ENCODE measurements at places on chromosomes 13 and 19.

DNA sequence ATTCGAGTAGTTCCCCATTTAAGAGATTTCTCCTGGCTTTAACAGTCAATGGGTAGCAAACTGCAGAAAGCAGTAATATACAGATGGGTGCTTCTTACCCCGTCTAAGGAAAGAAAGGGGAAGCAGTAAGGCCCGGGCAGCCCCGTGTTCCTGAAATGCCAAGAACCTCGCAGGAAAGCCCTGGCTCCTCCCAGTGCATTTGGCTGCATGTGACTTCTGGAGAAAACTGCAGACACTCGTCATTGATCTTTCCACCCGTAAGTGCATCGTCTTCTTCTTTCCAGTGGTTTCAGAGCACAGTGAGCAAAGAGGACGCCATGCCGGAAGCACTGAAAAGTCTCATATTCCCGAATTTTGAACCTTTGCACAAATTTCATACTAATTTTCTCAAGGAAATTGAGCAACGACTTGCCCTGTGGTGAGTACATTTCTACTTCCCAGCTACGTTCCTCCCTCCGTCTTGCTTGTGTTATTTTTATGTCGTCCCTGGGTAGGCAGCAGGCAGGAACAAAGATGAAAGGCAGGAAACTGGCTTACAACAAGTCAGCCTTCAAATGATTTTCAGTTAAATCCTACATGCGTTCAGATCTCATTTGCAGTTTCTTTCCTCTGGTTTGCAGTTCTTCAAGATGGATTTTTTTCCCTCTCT is 165.2 kb downstream of the STK24 start:
- DNase-seq, result no peak

GRCh38 chr19:19562665-19563347 is 24.7 kb downstream of the CILP2 start:
- DNase-seq, result no peak

GRCh38 chr13:42494157-42494556 is 79.8 kb upstream of the TNFSF11 start:
- DNase-seq, result no peak

GRCh38 chr13:98207416-98207815 is 30.3 kb upstream of the RNF113B start:
- DNase-seq, result no peak

- no peak for DNase-seq
Measured at GRCh38 chr13:112892426-112893206, 76.4 kb upstream of the MCF2L start.

DNA sequence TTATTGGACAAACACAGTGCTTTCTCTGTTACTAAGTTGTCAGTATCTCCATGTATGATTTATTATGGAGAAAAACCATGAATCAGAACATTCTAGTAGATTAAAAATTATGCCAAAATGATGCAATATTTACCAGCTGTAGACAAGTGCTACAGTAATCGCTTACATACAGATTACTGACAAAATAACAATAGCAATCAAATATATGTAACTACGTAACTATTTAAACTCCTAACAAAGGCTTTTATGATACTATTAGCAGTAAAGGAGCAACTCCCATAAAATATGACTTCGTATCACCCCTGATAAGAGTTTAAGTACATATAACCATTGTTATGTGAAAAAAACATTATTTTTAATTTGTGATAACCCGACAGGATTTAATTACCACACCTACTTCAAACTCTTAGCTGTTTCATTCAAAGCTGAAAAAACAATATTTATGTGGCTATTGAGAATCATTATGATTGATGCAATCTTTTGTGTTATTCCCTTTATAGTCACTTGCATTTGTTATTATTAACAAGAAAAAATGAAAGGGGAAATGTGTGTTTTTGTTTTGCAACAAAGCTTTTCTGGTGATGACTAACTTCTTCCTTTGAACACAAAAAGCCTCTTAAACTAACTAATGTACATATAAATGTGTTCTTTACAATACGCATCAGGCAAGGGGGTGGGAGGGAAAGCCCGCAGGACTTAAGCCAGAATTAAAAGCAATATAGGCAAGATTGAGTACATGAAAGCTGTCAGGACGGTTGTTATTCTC is 147.4 kb downstream of the ABCC4 start:
- DNase-seq, result no peak

DNA sequence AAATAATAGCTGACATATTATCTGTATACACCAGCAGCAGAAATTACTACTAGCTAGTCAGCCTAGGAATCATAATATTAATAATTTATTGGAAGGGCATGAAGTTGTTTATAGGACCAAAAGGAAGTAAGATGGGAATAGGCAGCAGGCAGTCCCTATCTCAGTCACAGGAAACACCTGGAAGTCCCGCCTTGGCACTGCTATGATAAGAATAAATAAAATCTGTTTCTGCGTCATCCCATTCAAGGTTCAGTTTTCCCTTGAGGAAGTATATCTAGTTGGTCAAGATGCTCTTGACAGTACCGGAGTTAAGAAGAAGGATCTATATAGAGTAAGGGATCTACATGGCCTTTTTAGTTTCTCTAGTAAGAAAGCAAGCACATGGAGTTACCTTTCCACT is 830.8 kb downstream of the DIAPH3 start:
- no peak for DNase-seq

DNA sequence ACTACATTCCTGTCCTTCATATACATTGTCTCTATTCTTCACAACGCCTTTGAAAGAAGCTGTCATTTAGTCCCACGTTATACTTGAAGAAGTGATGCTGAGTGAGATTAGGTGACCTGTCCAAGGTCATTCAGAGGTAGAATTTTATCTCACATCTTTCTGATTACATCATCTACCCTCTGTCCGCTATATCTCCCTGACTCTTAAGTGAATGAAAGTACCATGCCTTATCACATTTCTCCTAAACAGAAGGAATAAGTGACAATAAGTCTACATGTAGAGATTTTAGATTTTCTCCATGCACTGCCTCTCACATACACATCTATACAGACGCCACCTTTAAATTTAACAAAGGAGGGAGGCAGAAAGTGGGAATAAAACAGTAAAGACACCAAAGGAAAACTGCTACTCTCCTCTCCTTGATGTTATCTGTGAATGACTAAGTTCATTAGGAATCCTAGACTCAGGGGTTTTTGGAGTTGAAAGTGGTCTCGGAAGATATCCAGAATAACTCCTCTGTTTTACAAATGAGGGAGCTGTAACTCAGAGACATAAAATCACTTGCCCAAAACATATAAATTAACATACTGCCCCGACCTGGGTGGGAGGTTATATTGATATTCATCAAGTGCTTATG is 4.9 kb upstream of the CLDN10 start:
- DNase-seq, result no peak

- DNase-seq, result no peak
Measured at GRCh38 chr19:10553943-10554381, 10.3 kb downstream of the ATG4D start.

DNA sequence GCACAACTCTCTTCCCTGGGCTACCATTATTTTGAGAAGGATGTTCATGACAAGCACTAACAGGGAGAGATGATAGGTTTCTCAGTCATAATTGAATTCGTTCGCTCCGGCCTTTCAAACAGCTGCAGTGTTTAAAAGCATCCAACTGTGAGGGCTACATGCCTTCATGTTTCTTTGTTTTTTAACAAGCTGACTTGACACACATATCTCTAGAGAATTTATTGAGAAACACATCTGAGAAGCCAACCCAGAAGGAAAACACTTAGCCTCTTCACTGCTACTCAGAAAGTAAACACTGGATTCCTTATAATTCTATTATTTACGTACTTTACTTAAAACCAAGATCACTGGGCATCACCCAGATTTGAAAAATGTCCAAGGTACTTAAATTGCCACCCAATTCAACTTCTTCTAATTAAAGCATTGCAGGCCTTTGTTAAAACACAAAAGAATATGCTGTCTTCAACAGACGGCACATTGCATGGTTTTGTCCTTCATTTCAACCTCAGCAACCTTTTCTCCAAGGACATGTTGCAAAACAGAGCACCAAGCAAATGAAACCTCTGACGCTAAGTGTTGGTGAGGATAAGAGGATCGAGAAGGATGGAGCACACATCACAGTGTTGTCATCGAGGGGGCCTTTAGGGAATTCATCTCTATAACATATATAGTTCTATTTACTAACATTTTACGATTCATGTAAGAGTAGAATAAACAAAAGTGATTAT is 75.8 kb downstream of the TBC1D4 start:
- no peak for DNase-seq

GRCh38 chr13:74450964-74451363 is 316.8 kb upstream of the KLF12 start:
- no peak for DNase-seq

- no peak for DNase-seq
Measured at GRCh38 chr13:40706439-40706838, 40.0 kb upstream of the FOXO1 start.

GRCh38 chr13:91594061-91594460 is 195.6 kb downstream of the GPC5 start:
- no peak for DNase-seq

DNA sequence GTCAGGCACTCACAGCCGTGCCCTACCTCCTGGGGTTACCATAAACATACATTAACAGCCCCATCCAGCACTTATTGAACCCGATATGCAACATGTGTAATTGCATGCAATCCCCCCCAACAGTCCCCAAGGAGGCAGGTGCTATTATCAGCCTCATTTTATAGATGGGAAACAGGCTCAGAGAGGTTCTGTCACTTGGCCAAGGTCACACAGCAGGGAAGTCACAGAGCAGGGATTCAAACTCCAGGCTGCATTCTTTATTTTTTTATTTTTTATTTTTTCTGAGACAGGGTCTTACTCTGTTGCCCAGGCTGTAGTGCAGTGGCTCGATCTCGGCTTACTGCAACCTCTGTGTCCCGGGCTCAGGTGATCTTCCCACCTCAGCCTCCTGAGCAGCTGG is 38.4 kb upstream of the TNFAIP8L1 start:
- no peak for DNase-seq

DNA sequence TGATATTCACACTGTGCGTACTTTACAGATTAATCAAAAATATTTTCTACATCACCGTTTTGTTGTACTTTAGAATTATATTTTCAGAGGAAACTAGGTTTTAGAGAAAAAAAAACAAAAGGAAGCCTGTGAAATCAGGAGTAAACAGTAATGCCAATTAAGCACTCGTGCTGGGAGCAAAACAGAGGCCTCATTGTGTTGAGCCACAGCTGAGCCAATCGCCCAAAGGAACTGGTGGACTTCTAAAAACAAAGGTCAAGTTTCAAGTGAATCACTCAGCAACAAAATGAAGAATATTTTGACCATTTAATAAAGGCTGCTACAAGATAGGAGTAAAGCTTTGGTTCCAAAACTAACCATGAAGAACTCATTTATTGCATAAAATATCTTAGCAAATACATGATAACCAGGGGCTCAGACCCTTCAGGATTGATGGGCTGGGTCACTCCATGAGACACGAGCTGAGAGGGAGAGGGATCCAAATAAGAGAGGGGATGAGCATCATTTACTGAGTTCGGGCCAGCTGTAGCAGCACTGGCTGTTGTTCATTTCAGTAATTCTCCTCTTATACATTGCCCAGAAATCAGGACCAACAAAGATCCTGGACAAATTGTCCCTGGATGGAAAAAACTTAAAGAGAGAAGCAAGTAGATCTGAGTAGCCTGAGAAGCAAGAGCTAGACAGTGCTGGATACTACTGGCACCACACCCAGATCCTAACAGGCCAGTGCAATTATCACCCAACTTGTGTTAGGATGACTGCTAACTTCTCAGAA is 8.3 kb upstream of the NALCN start:
- no peak for DNase-seq

GRCh38 chr13:80389073-80390038 is 48.4 kb upstream of the SPRY2 start:
- no peak for DNase-seq

DNA sequence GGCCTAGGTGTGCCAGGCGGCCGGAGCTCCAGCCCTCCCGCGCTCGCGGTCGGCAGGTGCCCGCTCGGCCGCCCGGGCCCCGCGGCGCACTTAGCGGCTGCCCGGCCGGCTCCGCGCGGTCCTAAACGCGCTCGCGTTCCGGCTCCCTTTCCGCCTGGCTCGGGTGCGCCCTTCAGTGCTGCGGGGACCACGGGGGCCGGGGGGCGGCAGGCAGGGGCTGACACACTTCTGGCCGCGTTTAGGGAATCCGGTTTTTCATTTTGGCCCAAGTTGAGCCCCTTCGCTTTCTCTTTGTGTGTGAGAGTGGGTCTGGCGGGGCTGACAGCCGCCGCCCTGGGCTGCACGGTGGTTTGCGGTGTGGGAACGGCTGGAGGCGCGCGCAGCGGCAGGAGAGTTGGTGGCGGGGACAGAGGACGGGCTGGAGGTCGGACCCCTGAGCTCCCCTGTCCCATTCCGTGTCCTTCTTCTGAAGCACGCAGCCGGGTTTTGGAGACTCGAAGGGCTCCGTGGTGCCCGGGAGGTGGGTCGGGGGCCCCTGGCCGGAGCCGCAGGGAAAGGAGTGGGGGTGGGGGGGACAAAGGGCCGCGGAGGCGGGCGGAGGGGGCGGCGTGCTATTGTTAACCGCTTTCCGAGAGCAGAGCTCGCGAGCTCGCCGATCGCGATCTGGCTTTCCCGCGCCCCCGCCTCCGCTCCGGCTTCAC is 3.1 kb downstream of the FGF9 start:
- DNase-seq, result no peak

DNA sequence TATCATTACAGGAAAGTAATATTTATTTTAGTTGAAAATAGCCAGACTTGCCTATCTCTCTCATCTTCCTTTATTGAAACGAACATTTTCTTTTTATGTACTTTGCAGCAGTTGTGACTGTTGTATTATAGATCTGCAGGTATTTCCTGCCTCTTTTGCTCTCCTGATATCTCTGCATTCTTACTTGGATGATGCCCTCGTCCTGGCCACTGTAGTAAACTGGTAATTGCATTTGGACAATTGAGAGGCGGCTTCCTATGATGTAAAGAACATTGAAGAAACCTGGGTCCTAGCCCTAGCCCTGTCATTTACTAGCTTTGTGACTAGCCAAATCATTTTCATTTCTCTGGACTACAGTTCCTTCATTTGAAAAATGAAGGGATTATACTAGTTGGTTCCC is 6.4 kb downstream of the ARHGAP35 start:
- DNase-seq, result no peak

- DNase-seq, result no peak
Measured at GRCh38 chr19:58568453-58569130, 4.5 kb downstream of the MZF1 start.

DNA sequence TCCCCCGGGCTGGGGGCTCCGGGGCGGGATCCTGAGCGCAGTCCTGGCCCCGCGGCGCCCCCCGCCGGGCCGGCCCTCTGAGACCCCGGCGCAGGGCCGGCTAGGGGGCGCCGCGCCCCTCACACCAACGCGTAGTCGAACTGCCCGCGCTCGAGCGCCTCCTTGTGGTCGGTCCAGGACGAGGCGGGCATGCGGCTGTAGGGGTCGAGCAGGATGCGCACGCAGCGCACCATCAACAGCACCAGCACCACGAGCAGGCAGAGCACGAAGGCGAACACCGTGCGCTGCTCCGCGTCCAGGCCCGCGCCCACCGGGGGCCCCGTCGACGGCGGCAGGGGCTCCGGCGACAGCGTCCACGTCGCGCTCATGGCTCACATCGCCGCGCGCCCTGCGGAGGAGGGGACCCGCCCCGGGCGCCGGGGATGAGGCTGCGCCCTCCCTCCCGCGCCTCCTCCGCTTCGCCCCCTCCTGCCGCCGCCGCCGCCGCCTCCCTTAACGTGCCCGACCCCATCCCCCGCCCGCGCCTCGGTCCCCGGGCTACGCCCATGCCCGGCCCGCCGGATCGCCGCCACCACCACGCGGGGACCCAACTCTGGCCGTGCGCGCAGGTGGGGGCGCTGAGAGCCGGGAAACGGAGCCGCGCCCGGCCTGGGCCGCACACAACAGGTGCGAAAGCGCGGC is 624 bp downstream of the CTXN1 start:
- no peak for DNase-seq
